ENCODE measurements at places on chromosomes 3 and 15.

GRCh38 chr15:63461230-63461985, 43.0 kb upstream of the USP3 start:
- DNase-seq, result no peak

GRCh38 chr3:16658004-16658924, 53.0 kb upstream of the DAZL start:
- DNase-seq, result no peak

DNA sequence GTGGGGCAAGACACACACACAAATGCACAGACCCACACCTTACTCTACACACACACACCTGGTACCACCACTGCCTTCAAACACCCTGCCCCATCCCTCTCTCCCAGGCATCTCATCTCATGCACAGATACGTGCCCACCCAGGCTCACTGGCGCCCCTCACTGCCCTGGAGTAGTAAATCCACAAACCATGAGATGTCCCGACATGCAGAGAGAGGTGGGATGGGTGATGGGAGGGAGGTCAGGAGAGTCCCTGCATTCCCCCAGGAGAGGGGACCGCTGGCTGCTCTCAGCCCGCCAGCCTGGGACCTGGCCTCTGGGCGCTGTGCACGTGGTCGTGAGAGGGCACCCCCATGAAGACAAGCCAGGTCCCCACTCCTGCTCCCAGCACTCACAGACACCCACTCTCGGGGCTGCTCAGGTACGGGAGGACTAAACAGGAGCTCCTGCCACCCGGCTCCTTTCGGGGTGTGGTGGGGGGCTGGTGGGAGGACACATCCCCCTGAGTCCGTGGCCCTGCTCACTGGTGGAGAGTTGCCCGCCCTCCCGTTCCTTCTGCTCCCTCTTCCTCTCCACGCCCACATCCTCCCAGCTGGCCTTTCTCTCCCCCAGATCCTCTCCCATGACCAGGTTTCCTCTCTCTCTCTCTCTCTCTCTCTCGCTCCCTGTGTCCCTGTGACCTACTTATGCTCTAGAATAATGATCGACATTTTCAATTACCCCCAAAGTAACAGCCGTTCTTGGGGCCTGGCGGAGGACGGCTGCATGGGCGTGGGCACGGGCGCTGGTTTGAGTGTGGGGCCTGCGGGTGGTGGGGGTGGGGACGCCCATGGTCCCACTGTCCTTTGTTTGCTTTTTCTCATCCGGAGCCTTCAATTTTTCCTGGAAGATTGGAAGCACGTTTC, 18.9 kb upstream of the CSPG4 start:
- no peak for DNase-seq

DNA sequence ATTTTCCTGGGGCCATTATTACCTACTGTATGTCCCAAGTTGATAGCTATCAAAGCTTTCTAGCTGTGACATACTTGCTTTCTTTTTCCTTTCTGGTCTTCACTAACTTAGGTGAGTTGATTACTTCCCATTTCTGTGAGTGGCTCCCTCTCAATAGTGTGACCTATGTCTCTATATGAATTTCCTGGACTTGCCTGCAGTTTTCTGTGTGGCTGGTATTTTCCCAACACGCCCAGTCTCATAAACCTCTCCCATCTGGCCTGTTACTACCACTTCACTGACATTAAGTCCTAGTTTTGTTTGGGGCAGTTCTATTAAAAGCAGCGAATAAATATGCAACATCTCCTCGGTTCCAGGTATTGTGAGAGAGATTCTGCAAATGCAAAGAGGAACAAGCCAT, 671.2 kb downstream of the SI start:
- no peak for DNase-seq

DNA sequence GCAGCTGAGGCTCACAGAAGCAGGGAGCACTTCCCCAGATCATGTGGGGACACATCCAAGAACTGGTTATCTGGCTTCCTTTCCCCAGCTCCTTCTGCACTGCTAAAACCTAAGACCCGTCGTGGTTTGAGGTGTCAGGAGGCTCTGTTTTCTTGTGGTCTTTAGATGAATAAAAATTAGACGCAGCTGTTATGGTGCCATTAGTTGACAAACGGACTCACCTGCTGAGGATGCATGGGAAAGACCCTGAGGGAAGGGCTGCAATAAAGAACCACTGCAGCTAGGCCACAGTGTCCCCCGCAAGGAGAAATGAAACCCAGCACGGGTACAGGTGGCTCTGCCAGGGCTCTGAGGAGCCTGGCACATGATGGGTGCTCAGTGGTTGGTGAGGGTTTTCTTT, 99.4 kb downstream of the IQSEC1 start:
- peak; percentile 41 for DNase-seq

GRCh38 chr3:85254738-85255137, 295.9 kb downstream of the CADM2 start:
- DNase-seq, result no peak

GRCh38 chr3:46573701-46574100, 7.6 kb upstream of the LRRC2 start:
- no peak for DNase-seq

DNA sequence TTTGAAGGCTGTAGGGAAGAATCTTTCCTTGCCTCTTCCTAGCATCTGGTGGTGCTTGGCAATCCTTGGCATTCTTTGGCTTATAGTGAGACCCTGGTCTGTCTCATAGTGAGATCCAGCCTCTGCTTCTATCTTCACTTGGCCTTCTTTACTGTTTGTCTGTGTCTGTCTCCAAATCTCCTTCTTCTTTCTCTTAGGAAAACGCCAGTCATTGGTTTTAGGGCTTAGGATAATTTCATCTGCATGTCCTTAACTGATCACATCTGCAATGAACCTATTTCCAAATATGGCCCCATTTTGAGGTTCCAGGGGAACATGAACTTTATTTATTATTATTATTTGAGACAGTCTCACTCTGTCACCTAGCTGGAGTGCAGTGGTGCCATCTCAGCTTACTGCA, 25.8 kb downstream of the KAT2B start:
- no peak for DNase-seq

- peak; percentile 51 for DNase-seq
Measured at GRCh38 chr3:41846850-41847249, 115.1 kb downstream of the ULK4 start.

GRCh38 chr15:86278586-86278985, 198.9 kb downstream of the AGBL1 start:
- no peak for DNase-seq

DNA sequence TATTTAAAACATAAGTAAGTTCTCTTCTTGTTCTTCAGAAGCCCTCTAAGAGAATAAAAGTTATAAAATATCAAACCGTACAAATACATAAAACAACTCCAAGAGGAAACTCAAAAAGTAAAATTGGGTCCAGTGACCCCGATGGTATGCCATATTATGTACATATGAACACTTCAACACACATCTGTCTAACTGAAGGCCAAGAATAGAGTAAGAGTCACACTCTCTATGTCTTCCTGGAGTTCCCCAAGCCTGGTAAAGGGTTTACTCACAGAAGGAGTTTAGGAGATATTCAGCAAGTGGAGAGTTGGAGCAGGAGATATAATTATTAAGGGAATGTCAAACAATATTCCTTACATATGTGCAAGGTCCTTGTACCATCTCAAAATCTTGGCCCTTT, 101.3 kb upstream of the EIF1B start:
- no peak for DNase-seq

DNA sequence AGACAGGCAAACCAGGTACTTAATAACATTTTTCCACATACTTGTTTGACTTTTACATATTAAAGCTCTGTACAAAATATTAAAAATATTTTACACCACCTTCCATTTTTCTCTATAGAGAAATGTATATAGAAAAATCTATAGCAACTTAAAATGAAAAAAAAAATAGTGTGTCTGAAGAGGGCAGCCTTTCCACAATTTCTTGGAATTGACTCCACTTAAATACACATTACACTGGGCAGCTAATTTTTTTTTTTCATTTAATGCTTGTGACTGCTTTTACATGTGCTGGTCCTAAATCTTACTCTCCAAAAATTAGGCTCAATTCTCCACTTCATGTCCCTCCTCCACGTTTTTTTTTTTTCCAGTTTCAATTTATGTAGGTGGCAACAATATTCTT, 427.0 kb upstream of the RBMS3 start:
- DNase-seq, result no peak

GRCh38 chr3:171687581-171687980, 122.7 kb downstream of the PLD1 start:
- DNase-seq, result no peak

DNA sequence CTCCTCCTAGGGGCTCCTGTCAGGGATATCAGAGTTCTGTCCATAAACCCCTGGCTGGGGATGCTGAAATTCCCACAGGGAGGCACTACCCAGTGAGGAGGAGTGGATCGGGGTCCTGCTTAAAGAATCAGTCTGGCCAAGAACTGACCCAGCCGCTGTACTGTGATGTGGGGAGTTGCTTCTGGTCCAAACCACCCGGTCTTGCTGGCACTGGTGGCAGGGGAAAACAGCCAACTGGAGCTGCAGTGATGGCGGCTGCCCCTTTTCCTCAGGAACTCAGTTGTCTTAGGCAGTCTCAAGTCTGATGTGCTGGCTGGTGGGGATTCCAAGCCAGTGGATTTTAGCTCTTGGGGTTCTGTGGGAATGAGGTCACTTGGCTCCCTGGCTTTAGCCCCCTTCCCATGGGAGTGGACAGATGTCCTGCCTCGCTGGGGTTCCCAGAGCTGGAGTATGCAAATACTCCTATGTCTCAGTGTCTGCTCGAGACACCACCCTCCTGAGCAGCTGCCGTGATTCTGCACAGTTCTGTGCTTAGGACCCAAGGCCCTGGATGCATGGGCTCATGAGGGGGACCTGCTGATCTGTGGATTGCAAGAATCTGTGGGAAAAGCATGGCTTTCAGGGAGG, 97.1 kb downstream of the SLC25A26 start:
- DNase-seq, result no peak

- peak; percentile 62 for DNase-seq
Measured at GRCh38 chr15:42056934-42057798, 36.3 kb upstream of the PLA2G4E start.

DNA sequence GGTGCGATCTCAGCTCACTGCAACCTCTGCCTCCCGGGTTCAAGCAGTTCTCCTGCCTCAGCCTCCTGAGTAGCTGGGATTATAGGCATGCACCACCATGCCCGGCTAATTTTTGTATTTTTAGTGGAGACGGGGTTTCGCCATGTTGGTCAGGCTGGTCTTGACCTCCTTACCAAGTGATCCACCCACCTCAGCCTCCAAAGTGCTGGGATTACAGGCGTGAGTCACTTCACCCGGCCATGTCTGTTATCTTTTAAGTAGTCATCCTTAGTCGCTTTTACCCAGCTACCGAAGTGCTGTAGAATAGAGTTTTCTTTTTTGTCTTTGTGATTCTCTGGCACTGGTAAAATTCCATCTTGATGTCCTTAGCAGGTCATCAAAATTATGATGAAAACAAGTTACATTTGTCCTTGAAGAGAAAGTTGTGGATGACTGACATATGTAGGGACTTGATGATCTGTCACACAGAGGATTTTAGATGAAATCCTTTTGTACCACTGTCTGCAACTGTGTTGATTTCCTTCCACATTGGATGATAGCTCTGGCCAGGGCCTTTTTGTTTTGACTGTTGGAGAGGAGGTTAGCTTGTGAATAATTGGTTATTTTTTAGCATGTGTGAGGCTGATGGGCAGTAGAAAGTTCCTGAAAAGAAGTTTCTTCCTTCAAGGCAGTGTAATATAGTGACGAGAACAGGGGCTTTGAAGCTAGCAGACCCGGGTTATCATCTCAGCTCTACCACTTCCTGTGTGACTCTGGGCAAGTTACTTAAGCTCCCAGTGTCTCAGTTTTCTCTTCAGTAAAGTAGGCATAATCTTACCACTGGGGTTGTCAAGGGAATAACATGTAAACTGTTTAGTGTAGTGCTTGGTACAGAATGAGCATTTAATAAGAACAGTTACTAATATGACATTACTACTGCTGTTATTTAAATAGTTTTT, 18.8 kb downstream of the ATG7 start:
- peak; percentile 75 for DNase-seq

DNA sequence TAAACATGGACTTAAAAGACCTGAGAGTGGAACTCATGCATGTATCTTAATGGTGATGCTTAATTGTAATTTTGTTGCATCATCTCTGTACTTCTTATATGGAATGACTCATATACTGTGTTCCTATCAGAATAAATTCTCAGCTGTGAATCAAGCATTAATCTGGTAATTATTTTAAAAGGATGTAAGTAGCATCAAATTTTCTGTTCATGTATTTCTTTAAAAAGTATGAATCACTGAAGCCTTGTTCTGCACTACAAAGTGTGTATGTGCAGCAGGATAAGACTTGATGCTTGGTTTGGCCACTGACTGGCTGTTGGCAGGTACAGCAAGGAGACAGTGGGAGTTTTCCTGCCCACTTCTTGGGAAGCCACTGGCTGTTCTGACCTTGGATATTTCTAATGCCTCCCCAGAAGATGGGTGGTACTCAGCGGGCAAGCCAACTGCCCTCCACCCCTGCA, 123.9 kb downstream of the ANO10 start:
- DNase-seq, result peak; percentile 43

- DNase-seq, result no peak
Measured at GRCh38 chr3:164387236-164387635, 691.1 kb downstream of the SI start.

- peak; percentile 4 for DNase-seq
Measured at GRCh38 chr15:80309769-80310384, 57.9 kb upstream of the CTXND1 start.

DNA sequence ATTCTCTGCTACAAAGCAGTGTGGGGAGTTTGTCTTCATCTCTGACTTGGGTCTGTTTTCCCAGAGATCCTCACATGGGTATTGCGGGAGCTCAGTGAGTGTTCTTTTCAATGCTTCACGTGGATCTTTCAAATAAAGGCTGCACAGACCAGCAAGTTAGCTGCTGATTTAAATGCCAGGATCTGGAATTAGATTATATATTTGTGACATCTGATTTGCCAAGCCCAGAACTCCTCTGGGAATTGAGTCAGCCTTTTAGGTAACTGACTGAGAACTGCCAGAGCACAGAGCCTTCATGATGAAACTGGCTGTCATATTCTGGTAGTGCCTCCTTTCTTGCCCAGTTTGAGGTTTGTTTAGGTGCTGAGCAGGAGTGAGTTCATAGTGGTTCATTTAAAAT, 14.7 kb downstream of the EDEM1 start:
- DNase-seq, result no peak

DNA sequence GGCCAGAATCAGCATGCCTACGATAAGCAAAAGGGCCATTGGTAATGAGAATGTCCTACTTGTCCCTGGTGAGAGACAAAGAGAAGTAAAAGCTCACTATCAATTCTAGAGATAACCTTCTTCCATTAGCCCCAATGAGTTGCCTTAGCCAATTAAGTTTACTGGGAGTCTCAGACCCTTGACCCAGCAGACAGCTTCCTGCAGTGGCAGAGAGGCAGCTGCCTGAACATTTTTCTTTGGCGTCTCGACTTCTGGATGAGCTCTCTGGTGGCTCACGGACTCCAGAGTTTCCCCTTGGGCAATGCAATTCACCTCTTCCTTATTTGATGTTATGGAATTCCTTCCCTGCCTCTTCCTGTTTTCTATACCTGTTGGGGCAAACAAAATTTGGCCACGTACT, 1034.4 kb downstream of the NAALADL2 start:
- DNase-seq, result no peak

Data from activated CD4-positive, alpha-beta T cell treated with anti-CD3 and anti-CD28 coated beads, Interleukin-10, Interleukin-2, amounts not matched to agents 100 ng/mL and 50 ng/mL, durations not matched to agents 16 hours and 8 hours (primary cell).